ENCODE measurements at places on chromosomes 7 and 10.
A peak's percentile ranks its signal among the peaks of the same experiment; 100 is the strongest.

GRCh38 chr10:98338318-98338717 is 70.3 kb upstream of the LOXL4 start:
- no peak for DNase-seq

- no peak for DNase-seq
Measured at GRCh38 chr7:95429241-95429990, 5.4 kb downstream of the PON2 start.

GRCh38 chr10:87598700-87599099 is 61.0 kb upstream of the PAPSS2 start:
- DNase-seq = no peak

DNA sequence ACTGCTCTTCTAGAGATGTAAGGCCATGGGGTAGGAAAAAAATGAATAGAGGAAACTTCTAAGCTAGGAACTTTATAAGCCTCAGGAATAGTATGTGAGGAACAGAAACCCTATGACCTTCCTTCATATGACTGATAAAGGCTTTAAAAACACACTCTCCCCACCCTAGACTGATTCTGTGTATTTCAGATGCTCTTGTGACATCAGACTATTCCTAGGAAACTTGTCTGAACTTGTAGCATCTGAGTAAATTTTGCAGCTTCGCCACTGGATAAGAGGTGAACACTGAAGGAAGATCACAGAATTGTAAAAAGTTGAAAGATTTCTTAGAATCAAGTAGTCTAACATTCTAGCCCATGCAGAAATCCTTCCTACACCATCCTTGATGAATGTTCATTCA is 31.0 kb upstream of the CBLL1 start:
- DNase-seq = no peak

- no peak for DNase-seq
Measured at GRCh38 chr10:103926722-103927319, 8.8 kb upstream of the STN1 start.

DNA sequence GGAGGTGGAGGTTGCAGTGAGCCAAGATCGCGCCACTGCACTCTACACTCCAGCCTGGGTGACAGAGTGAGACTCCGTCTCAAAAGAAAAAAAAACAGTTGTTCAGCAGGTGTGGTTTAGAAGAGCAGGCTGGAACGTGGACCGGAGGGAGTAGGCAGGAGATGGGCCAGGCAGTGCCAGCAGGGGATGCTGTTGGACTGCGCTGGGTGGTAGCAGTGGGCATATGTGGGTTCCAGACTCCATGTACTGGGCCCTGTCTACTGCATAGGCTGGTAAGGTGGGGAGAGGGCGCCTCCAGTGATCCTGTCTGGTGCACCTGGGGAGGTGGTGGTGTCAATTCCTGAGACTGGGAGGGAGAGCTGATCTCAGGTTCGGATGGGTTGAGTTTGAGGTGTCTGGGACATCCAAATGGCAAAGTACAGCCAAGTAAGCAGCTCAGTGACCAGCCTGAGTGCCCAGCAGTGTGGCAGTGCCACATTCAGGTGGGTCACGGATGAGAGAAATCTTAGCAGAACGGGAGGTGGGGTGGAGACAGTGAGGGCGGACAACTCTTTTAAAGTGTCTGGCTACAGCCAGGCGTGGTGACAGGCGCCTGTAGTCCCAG is 25.9 kb downstream of the SFXN4 start:
- DNase-seq = peak; percentile 65

GRCh38 chr7:123635551-123636359 is 19.9 kb upstream of the LMOD2 start:
- DNase-seq = no peak

GRCh38 chr7:44121761-44122420 is 1.5 kb downstream of the POLD2 start:
- no peak for DNase-seq

GRCh38 chr7:8210845-8211724 is 50.9 kb downstream of the ICA1 start:
- no peak for DNase-seq

- DNase-seq = no peak
Measured at GRCh38 chr7:132572526-132572925, 3.7 kb downstream of the PLXNA4 start.

GRCh38 chr7:8338206-8338605 is 76.2 kb upstream of the ICA1 start:
- DNase-seq = no peak

- DNase-seq = no peak
Measured at GRCh38 chr7:361680-362401, 71.9 kb downstream of the FOXL3 start.

DNA sequence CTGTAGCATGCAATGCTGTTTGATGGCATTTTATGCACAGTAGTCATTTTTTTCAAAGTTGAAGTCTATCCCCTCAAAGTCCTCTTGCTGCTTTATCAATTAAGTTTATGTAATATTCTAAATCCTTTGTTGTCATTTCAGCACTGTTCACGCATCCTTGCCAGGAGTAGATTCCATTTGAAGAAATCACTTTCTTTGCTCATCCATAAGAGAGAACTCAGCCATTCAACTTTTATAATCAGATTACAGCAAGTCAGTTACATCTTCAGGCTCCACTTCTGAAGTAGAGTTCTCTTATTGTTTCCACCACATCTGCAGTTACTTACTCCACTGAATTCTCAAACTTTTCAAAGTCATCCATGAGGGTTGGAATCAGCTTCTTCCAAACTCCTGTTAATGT is 32.3 kb downstream of the SDHAF3 start:
- DNase-seq = no peak

GRCh38 chr7:134327896-134328295 is 11.2 kb upstream of the SLC35B4 start:
- DNase-seq = no peak

DNA sequence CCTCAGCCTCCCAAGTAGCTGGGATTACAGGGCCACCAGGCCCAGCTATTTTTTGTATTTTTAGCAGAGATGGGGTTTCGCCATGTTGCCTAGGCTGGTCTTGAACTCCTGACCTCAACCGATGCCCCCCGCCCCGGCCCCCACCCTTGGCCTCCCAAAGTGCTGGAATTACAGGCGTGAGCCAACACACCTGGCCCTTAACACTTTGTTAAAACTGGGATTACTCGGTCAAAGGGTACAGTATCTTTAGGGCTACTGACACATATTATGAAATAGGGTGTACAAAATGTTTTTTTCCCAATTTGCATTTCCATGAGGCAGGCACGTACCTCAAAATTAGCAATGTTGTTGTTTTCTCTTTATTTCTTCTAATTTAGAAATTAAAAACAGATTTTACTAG is 11.5 kb downstream of the NUDT5 start:
- DNase-seq = no peak

- DNase-seq = peak; percentile 61
Measured at GRCh38 chr10:130179640-130180039, 43.4 kb downstream of the GLRX3 start.

DNA sequence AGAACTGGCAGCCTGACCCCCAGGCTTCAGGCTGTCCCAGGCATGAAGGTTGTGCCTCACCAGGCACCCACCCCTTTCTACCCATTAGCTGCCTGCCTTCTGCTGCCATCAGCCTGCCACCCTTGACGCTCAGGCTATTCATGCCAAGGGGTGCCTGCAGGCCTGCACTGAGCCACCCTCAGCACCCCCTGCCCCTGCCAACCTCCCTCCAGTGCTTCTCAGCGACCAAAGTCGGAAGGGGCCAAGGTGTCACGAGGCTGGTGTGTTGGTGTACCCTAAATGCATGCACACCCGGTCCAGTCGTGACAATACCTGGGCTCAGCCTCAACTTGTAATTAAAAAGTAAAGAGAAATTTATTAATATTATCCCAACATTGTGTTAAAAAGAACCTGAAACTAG is 422.7 kb downstream of the ARL4A start:
- no peak for DNase-seq

GRCh38 chr7:123749537-123749857 is 694 bp upstream of the WASL start:
- no peak for DNase-seq

GRCh38 chr10:71359364-71360046 is 37.2 kb upstream of the CDH23 start:
- no peak for DNase-seq

- DNase-seq = no peak
Measured at GRCh38 chr7:82081644-82082224, 311.9 kb upstream of the HGF start.

GRCh38 chr7:130721486-130722277 is 12.3 kb downstream of the KLF14 start:
- no peak for DNase-seq

DNA sequence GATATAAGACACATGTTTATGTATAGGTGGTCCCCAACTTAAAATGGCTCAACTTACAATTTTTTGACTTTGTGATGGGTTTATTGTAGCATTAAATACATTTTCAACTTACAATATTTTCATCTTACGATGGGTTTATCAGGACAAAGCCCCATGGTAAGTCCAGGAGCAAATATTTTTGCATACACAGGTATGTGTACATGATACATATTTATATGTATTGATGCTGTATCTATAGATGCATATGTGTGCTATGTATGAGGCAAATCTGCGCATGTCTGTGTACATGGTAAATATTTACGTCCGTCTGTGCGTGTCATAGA is 664 bp upstream of the UBE3C start:
- DNase-seq = no peak

GRCh38 chr7:93889261-93889660 is 1.3 kb downstream of the TFPI2 start:
- DNase-seq = no peak

- DNase-seq = no peak
Measured at GRCh38 chr10:45239642-45240041, 75.8 kb downstream of the OR13A1 start.

- no peak for DNase-seq
Measured at GRCh38 chr10:109062371-109062770, 860.9 kb downstream of the XPNPEP1 start.

GRCh38 chr10:33800986-33801385 is 466.5 kb upstream of the NRP1 start:
- no peak for DNase-seq

DNA sequence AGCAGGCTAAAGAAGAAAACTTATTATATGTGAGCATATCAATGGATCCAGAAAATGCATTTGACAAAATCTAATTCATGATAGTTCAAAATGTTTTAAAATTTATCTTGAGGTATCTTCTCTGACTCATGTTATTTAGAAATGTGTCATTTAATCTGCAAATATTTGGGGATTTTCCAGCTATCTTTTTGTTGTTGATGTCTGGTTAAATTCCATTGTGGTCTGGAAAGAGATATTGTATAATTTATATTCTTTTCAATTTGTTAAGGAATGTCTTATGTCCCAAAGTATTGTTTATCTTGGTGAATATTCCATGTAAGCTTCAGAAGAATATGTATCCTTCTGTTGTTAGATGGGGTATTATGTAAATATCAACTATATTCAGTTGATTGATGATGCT is 942.5 kb downstream of the KCNMA1 start:
- DNase-seq = no peak

- peak; percentile 68 for DNase-seq
Measured at GRCh38 chr7:128209229-128210035, 31.6 kb upstream of the LEP start.

- no peak for DNase-seq
Measured at GRCh38 chr7:42192066-42192465, 44.9 kb downstream of the GLI3 start.

GRCh38 chr7:77235276-77235675 is 35.7 kb upstream of the FGL2 start:
- no peak for DNase-seq

- DNase-seq = no peak
Measured at GRCh38 chr10:519716-520401, 169.6 kb downstream of the DIP2C start.

DNA sequence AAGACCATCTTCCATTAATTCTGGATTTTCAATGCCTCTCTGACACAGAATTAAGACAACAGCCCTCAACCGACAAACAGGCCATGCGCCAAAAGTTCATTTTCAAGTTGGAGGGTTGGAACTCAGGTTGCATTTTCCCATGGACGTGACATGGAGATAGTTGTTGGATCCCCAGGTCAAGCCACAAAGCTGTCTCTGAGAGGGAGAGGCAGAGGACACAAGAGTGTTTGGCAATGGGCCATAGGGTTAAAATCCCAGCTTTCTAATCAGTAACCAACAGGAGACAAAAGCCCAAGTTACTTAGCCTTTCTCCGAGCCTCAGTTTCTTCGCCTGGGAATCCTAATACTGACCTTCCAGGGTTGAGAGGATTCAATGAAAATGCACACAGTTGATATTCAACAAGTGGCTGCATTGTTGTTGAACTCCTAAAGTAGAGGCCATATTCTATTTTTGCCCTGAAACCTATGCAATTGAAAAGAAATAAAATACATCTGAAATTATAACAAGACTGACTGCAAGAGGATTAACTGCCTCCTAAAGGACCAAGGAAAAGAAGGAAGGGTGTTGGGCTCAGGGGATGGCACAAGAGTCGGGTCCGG is 44.3 kb downstream of the SORBS1 start:
- DNase-seq = no peak

GRCh38 chr7:15086131-15086611 is 183.6 kb upstream of the DGKB start:
- no peak for DNase-seq

DNA sequence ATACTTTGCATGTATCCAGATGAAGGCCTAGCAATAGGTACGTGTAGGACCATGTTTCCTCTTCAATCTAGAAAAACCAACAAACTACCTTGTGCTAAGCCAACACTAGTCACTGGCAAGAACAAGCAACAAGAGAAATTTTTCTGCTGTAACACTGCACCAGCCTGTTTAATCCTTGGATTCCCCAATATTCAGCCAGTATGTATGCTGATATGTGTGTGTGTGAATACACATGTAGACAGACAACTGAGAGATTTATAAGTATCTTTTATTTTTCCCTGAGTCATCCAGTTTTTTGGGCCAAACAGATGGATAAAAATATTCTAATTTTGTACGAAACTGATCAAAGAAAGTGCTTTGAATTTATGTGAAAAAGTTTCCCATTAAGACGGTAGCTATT is 26.2 kb downstream of the GLI3 start:
- no peak for DNase-seq

DNA sequence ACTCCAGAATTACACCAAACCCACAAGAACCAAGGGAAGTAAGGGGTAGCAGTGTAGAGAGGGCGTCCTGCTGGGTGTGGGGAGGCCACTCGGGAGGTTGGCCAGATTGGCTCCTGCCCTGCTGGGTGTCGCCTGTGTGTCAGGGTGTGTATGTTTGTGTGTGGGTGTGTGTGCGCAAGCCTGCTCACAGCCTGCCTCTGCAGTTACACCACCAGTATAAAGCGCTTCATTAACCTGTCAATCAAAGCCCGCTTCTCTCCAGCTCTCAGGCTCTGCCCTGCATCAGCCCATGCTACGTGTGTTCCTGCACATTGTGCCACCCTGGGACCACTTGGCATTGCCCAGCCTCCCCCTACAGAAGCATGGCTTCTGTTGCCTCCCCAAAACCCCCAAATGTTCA is 83.3 kb upstream of the PAX2 start:
- DNase-seq = no peak

GRCh38 chr10:76287856-76288255 is 856.4 kb downstream of the LRMDA start:
- DNase-seq = no peak

DNA sequence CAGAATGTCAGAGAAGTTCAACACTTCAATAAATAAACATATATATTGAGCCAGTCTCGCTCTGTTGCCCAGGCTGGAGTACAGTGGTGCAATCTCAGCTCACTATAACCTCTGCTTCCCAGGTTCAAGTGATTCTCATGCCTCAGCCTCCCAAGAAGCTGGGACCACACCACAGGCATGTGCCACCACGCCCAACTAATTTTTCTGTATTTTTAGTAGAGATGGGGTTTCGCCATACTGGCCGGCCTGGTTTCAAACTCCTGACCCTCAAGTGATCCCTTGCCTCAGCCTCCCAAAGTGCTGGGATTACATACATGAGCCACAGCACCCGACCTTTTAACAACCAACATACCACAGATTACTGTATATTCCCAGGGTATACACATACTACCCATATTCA is 134.2 kb downstream of the JMJD1C start:
- DNase-seq = no peak

- DNase-seq = no peak
Measured at GRCh38 chr7:55574051-55574717, 1.9 kb upstream of the VOPP1 start.

Data from T-helper 1 cell (primary cell).